ENCODE measurements at places on chromosomes 7 and 10. TPM values are rescaled to one million over a fixed set of nuclear protein-coding genes. Genes with fewer than 3 reads are reported as not detected.

Gene NRCAM
- total RNA-seq: 170 TPM

Gene HOXA2
- not detected for total RNA-seq

Gene AKR1C3
- total RNA-seq: 4.7 TPM

Gene PTEN
- 293 TPM for total RNA-seq

Gene SCIN
- total RNA-seq: 2.8 TPM

Gene OIT3
- 0.94 TPM for total RNA-seq

Gene SH2B2
- total RNA-seq: 16.0 TPM

Gene EVX1
- total RNA-seq: not detected

Gene ZNF503
- total RNA-seq: 1.9 TPM

Gene KLHL7
- 108 TPM for total RNA-seq

Gene HSPA12A
- total RNA-seq: 39.1 TPM

Gene CYP2C19
- not detected for total RNA-seq
